ENCODE measurements at places on chromosomes 3 and 15. TPM values are rescaled to one million over a fixed set of nuclear protein-coding genes. Genes with fewer than 3 reads are reported as not detected.
A peak's percentile ranks its signal among the peaks of the same experiment; 100 is the strongest.

GRCh38 chr3:194623449-194624290 lies 9.5 kb downstream of the TMEM44 start:
- no peak for DNase-seq

GRCh38 chr3:102737353-102737752 lies 302.5 kb downstream of the ZPLD1 start:
- no peak for DNase-seq

DNA sequence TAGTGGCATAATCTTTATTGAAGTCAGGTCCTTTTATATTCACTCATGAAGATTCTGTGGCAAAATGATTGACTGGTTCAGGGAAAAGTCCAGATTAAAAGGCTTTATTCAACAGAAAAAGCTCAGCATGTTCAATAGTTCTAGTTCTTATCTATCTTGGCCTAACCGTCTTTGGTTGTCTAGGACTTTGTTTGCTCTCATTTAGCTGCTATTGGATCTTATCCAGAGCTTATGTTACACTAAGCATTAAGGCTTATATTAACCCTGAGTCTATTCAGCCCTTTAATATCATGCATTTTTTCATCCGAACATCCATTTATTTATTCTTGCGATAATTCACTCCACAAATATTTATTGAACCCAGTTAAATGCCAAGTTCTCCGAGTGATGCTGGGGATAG lies 601.0 kb upstream of the SGO1 start:
- no peak for DNase-seq

The REC114 gene
- total RNA-seq, result not detected

DNA sequence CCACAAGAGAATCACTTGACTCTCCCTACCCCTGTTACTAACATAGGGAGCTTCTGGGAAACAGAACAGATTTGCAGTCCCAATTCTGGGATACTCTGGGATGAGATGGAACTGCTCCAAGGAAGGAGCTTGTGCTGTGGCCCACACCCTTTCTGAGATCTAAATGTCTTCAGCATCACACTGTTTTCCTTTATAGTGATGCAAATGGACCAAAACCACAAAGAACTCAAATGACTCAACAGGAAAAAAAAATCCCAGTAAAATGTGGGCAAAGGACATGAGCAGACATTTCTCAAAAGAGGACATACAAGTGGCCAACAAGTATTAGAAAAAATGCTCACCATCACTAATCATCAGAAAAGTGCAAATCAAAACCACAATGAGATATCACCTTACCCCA lies 155.6 kb downstream of the NECTIN3 start:
- peak; percentile 94 for DNase-seq

DNA sequence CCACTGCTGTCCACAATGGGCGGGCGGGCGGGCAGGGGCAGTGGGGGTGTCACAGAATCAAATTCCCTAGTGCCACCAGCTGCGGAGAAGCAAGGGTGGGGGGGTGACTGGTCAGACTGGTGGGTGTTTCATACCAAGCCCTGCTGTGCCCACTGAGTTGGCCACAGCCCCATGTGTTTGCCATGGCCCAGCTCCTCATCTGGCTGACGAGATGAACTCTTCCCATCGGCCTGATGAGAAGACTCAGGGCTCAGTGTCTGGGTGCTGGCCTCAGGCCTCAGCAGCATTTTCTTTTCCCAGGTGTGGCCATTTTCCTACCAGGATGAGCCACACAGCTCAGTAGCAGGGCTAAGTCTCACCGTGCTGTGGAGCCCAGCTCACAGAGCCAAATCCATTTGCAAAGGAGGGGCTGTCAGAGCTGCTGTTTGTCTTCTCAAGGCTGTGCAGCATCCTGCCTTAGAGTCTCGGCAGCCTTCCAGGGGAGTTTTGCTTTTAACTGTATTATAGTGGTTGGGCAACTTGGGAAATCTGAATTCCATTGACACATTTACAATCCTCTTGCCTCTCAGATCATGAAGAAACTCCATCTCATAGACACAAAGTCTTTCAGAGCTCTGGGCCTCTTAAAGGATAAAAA lies 176.8 kb downstream of the ABHD5 start:
- DNase-seq, result peak; percentile 33

All from HT1080 (cell line).